Frontal cortex (tissue), 4 donors: ENCODE measurements at places on chromosomes 12 and 14.

- no peak for DNase-seq
Measured at GRCh38 chr12:28708918-28709371, 440.1 kb upstream of the FAR2 start.

DNA sequence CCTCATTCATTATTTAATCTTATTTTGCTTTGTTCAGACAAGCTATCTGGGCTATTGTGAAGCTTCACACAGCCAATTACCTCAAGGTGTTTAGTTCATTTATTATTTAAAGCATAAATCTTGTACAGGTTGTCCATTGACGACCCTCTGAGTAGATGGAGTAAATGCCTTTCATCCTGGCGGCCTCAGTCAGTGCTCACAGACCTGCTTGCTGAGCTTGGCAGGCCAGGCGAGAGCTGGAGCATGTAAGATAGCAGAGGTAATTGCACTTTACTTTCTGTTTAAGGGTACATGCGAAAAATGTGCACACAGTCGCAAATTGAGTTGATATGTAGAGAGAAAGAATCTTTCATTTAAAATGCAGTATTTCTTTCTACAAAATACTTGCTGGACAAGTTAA, 224.4 kb downstream of the NPAS3 start:
- DNase-seq, result no peak

DNA sequence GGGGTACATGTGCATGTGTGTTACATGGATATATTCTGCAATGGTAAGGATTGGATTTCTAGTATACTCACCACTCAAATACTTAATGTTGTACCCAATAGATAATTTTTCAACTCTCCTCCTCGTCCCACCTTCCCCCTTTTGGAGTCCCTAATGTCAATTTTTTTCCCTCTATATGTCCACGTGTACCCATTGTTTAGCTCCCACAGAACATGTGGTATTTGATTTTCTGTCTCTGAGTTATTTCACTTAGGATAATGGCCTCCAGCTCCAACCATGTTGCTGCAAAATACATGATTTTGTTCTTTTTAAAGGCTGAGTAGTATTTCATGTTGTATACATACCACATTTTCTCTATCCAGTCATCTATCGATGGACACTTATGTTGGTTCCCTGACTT, 97.2 kb upstream of the TMTC1 start:
- DNase-seq, result no peak

DNA sequence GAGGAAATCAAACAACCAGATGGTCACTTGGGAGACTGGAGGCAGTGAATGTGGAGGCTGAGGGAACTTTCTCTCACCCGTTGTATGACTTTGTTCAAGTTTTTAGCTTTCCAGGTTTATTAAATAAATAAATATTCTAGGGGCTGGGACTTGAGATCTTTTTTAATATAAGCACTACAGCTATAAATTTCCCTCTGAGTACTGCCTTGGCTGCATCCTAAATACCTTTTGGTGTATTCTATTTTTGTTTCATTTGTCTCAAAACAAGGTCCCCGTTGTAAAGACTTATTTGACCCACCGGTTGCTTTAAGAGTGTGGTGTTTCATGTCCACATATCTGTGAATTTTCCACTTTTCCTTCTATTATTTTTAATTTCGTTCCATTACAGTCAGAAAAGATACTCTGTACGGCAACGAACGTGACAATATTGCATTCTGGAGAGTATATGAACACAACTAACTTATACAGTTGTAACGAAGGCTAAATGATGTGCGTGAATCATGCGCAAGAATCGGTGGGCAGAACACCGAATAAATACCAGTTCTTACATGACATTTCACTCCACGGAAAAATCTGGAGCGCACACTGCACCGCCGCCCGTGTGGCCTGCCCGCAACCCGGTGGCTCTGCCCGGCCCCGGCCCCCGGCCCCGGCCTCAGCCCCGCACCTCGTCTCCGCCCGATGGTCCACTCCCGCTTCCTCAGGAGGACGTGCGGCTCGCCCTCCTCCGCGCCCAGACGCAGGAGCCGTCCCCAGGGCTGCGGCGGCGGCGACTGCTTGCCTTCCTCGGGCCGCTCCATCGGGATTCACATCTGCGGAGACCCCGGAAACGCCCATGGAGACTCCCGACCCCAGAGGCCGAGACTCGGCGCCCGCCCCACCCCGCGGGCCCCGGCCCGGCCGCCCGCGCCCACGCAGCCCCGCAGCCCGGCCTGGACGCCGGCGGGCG, 602 bp downstream of the CHFR start:
- DNase-seq, result no peak

GRCh38 chr14:56528927-56529326, 50.7 kb upstream of the TMEM260 start:
- no peak for DNase-seq

GRCh38 chr14:71122866-71123565, 215.8 kb downstream of the PCNX1 start:
- DNase-seq, result no peak

GRCh38 chr12:112303004-112303403, 79.2 kb downstream of the HECTD4 start:
- DNase-seq, result no peak

DNA sequence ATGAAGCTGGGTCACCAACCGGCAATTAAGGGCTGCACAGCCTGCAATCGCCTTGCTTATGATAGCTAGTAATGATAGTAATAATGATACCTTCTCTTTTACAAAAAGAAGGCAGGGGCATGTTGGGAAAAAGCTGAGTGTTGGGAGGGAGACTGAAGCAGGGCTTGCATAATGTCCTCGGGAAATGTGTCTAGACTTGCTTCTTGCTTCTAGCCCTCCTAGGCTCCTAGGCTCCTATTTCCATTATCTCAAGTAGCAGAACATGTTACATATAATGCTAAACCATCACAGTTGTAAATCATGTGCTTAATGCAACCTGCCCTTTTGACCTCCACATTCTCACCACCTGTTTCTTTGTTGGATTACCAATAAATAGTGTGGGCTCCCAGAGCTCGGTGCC, 18.7 kb downstream of the RERGL start:
- no peak for DNase-seq

DNA sequence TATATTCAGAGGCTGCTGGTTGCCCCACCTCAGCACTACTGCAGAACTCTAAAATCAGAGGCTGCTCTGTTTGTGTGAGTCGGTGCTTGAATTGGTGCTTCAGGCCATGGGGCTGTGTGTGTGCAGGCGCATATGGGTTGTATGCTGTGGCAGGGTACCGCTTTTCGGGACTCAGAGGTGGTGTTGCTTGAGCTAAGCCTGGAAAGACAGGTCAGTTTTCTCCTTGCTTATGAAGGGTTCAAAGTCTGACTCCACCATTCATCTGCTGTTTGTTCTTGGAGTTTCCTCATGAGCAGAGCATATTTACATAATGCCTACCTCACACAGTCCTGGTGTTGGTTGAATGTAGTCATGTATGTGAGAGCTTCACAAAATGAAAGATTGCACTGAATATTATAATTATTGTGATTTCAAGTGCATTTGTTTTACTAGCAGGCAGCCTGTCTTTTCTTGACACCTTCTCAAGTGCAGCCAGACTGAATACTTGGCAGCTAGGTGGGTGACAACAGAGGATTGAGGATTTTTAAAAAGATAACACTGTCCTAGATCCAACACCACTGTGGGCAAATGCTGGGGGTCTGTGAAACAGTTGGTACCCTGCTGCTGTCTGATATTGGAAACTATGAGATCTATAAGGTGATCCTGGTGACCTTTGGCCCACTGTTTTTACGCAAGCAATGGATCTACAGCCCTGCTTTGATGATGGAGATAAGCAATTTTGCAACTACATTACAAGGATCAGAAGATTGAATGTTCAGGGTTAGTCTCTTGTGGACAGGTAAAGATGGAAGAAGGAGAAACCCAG, 1.0 kb upstream of the ANG start:
- DNase-seq, result no peak

- no peak for DNase-seq
Measured at GRCh38 chr12:71392521-71393145, 47.0 kb upstream of the LGR5 start.

- DNase-seq, result no peak
Measured at GRCh38 chr12:55899082-55899481, 28.6 kb downstream of the PYM1 start.

DNA sequence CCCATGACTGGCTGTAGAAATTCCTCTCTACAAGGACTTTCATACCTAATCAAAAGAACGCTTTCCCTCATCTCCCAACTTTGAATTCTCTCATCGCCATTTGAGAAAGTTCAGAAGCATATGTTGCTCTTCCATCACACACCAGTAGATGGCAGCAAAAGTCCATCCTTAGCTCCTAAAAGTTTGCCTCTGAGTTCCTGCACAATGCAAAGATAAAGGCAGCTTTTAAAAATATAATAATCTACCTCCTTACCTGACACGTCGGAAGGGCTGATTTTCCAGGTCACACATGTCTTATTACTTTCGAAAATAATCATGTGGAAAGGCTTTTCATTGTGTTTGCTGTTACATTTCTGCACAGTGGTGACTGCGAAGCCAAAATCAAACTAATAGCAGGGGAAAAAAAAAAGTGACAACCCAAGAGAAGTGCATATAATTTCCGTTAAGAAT, 456.7 kb upstream of the SEL1L start:
- peak; percentile 18 for DNase-seq

DNA sequence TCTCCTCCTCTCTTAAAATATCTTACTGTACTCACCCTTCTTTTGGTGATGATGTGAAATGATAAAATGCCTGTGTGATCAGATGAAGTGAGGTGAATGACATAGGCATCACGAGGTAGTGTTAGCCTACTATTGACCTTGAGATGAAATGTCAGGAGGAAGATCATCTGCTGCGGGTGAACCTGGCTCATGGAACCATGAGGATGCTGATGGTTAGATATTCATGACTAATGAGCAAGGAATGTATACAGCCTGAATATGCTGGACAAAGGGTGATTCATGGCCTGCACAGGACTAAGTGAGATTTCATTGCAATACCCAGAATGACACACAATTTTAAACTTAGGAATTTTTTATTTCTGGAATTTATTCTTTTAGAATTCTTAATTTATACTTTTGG, 89.6 kb downstream of the DAAM1 start:
- no peak for DNase-seq

DNA sequence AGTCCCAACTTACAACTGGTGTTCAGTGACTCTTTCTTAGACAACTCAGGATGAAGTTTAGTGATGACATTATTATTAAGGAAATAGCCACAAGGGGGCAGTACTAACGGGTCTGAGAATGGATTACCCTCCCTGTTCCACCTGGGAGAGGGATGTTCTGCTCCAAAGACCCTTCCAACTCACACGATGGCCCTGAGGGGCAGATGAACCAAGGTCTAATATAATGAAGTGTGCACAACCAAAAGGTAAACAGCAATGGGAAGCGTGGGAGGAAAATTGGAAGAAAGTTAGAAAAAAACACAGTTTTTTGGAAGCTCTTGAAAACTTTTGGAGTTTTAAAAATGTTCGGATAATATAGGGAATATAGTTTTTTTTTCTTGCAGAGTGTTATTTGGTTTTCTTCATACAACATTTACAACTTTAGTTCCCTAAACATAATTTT, 24.0 kb downstream of the FGF6 start:
- DNase-seq, result peak; percentile 46

GRCh38 chr12:3092764-3093163, 15.6 kb downstream of the TSPAN9 start:
- no peak for DNase-seq

- DNase-seq, result no peak
Measured at GRCh38 chr12:40034156-40034555, 71.7 kb downstream of the SLC2A13 start.

GRCh38 chr12:14390870-14391530, 25.5 kb downstream of the ATF7IP start:
- no peak for DNase-seq

DNA sequence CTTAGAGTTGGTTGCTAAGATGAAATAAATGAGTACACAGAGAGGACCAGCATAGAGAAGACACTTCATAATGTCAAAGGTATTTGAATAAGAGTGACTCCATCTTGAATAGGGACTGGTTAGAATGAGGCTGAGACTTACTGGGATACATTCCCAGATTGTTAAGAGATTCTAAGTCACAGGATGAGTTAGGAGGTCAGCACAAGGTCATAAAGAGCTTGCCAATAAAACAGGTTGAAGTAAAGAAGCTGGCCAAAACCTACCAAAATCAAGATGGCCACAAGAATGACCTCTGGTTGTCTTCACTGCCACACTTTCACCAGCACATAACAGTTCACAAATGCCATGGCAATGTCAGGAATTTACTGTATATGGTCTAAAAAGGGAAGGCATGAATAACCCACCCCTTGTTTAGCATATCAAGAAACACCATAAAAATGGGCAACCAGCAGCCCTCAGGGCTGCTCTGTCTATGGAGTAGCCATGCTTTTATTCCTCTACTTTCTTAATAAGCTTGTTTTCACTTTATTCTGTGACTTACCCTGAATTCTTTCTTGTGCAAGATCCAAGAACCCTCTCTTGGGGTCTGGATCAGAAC, 8.3 kb upstream of the SERPINA1 start:
- DNase-seq, result no peak

DNA sequence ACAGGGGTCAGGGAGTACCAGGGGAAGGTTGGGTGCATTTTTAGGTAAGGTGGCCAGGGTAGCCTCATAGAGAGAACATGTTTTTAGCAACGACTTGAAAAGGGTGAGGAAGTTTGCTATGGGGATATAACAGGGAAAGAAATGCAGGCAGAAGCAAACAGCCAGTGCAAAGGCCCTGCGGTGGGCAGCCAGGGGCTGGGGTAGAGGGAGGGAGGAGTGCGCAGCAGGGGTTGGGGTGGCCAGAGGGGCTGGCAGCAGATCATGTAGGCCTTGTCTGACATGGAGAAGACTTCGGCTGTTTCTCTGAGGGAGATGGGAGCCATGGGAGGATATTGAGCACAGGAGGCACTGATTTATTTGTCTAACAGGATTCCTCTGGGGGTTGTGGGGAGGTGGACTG, 242.5 kb downstream of the RBM19 start:
- no peak for DNase-seq

DNA sequence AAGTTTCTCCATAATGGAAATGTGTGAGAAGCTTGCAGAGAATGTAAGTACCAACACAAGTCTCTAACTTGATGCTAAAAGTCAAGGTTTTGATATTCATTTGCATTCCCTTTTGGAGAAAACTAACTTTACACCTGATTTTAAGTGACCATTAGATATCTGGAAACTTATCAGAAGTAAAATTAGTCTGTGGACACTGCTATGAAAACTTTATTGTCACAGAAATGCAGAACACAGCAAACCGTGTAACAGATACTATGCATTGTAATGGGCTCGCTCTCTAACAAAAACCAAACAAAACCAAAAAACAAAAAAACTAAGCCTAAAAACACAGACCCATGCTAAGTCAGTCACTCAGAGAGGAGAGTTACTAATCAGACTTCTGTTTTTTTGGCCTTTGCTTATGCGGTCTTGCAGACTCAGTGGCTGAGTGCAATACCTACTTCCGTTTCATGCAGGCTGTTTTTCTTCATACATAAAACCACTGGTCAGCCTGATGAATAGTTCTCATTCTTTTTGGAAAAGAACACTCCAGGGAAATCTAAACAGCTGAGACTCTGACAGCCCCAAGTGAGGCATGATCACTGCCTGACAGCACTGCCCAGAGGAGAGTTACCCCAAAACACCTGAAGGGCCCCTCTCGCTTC, 35.7 kb downstream of the NRDE2 start:
- DNase-seq, result no peak
